ENCODE measurements at places on chromosomes 13 and 19.

DNA sequence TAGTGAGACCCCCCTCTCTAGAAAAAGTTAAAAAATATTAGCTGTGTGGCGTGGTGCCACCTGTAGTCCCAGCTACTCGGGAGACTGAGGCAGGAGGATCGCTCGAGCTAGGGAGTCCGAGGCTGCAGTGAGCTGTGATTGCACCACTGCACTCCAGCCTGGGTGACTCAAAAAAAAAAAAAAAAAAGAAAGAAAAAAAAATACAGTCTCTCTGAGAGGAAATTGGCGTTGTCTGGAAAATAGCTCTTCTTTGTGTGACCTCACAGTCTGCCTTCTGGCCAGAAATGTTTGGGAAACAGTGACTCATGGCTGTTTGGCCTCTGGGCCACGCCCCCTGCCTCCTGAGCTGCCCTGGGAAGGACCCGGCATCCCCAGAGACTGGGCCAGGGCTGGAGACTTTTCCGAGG is 10.7 kb downstream of the MARCHF2 start:
- peak; percentile 98 for DNase-seq

DNA sequence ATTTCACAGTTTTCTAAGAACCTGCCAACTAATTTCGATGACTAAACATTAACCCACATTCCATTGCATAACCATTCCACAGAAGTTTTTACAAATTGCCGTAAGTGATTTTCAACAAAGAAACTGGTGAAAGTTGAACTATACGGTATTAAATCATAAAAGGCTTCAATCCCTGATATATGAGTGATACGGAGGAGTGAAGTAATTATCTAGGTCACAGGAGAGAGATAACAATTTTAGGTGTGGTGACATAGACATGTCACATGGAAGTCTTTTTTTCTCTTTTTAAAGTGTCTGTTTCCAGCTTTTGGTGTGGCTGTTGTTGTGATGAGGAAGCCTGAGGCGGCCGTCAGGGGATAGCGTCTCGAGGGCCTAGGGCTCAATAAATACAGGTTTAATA is 29.4 kb downstream of the TBC1D4 start:
- DNase-seq = peak; percentile 34

GRCh38 chr19:12912571-12912970 is 6.5 kb downstream of the SYCE2 start:
- DNase-seq = no peak

DNA sequence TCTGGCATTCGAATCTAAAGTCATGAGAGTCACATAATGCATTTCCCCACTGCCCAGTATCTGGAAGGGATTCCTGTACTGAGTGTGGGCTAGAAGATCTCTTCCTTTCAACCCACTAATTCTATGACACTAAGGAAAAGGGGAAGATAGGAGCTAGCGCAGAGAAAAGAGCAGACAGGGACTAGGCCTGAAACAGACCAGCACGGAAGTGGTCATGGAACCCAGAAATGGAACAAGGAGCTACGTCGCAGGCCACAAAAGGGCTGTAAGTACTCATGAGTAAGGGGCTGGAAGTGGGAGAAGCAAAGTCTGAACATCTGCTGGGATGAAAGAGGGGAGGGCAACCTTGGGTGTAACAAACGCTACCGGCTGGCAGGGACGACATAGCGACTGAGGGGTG is 8.6 kb downstream of the ABCC4 start:
- DNase-seq = no peak
